ENCODE measurements at places on chromosomes 7 and 10. TPM values are rescaled to one million over a fixed set of nuclear protein-coding genes. Genes with fewer than 3 reads are reported as not detected.

Gene NUDT1
- 17.2 TPM for total RNA-seq

Gene WEE2
- total RNA-seq: not detected

Gene GRID1
- 0.28 TPM for total RNA-seq

Gene TRPV6
- total RNA-seq: not detected

All from right cardiac atrium (tissue), 5 donors.